Non-pigmented ciliary epithelial cell (primary cell): ENCODE measurements at places on chromosomes 11 and 22.
A peak's percentile ranks its signal among the peaks of the same experiment; 100 is the strongest.

DNA sequence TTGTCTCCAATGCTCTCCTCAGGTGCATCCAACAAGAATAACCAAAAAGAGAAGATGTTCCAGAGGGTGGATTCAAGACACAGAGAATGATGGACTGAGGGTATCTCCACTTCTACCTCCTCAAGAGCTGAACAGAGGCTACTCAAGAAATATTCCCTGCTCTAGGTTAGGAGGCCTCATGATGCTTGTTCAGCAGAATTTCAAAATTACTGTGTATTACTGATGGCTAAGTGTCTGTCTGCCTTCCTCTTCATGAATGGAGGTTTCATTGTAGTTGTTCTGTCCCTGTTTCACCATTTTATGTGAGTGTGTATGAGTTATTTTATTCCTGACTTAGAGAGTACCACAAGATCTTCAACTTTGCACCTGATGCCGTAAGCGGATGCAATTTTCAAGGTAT, 76.8 kb downstream of the JRKL start:
- no peak for DNase-seq

- DNase-seq = no peak
Observed at GRCh38 chr11:13256216-13256615, 21.4 kb upstream of the BMAL1 start.

DNA sequence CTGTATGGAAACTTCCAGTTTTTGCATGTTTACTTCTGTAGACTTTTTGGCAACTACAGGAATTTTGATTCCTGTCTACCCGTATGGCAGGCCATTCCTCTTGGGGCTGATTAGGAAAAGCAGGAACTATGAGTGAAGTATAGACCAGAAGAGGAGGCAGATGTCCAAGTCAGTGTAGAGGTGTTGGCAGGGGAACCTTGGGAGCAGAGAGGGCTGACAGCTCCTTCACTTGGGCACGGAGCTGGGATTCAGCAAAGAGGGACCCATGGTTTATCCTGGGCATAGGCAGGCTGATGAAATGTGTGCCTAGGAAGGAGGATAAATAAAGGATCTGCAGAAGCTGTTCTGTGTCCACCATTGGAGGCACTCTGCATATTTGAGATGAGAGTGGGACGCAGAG, 33.1 kb downstream of the TREH start:
- DNase-seq = no peak

DNA sequence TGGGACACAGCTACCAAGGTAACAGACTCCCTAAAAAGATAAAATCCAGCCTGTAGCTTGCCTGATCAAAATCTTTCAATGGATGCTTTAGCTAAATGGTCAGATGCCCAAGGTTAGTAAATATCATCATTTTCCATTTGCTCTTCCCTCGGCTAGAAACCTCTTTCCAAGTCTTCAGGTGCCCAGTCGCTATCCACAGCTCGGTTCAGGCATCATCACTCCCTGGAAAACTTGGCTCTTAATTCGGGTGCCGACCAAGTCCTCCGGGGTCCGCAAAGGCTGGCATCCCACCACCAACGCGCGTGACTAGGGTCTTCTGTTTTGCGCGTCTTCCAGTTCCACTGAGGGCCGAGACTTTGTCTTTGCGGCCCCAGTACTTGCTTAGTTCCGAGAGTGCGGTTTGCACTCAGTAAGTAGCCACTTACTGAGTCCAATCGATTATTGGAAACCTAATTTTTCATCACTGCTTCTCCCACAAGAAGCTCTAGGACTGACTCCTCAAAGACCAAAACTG, 44.3 kb downstream of the OR4D9 start:
- no peak for DNase-seq

DNA sequence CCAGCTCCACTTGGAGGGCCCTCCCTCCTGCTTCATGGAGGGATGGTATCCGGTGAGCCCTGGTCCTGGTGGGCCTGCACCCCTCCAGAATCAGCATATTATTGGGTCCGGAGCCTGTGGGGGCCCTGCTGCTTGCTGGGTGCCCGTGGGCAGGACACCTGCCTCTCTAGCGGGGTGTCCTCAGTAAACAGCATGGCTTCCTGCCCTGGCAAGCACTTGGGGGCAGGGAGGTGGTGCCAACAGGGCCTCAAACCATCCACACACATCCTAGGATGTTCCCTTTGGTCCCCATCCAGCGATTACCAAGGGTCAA, 108.3 kb downstream of the CTTN start:
- DNase-seq = no peak

DNA sequence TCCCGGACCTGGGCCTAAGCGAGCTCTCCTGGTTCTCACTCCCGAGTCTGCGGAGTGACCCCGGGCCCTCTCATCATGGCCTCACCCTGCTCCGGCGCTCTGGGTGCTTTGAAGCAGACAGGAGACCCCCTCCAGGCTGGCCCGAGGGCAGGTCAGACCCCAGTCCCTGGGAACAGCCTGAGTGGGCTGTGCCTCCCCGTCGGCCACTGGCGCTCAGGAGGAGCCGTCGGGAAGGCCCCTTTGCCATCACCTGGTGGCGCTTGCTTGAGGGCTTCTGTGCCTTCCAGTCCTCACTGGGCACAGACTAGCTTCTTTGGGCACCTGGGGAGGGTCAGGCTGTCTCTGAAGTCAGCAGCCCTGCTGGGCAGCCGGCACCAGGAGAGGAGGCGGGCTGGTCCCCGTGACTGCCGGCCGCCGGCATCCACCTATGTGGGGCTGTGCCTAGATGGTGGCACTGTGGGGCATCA, 6.7 kb downstream of the BRSK2 start:
- no peak for DNase-seq

- no peak for DNase-seq
Observed at GRCh38 chr11:92830377-92831155, 138.9 kb upstream of the MTNR1B start.

- DNase-seq = no peak
Observed at GRCh38 chr22:33723915-33724314, 196.4 kb downstream of the LARGE1 start.

DNA sequence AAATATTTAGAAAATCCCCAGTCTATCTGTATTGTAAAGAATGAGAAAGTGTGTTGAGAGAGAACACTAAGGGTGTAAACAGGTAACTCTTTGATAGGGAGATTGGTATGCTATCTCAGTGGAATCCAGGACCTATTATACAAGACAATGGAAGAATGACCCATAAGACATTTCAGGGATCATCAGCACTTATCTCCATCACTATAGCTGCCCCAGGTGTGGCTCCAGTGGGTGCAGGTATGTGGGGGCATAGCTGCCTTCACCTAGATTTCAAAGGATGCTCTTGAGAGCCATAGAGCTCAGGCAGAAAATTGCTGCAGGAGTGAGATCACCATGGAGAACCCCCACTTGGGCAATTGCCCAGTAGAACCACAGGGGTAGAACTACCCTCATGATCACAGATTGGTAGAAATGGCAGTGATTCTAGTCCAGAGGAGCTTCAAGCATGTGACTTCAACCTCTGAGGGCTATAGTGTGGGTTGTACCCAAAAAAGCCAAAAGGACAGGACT, 252.3 kb upstream of the TBCEL start:
- DNase-seq = no peak

DNA sequence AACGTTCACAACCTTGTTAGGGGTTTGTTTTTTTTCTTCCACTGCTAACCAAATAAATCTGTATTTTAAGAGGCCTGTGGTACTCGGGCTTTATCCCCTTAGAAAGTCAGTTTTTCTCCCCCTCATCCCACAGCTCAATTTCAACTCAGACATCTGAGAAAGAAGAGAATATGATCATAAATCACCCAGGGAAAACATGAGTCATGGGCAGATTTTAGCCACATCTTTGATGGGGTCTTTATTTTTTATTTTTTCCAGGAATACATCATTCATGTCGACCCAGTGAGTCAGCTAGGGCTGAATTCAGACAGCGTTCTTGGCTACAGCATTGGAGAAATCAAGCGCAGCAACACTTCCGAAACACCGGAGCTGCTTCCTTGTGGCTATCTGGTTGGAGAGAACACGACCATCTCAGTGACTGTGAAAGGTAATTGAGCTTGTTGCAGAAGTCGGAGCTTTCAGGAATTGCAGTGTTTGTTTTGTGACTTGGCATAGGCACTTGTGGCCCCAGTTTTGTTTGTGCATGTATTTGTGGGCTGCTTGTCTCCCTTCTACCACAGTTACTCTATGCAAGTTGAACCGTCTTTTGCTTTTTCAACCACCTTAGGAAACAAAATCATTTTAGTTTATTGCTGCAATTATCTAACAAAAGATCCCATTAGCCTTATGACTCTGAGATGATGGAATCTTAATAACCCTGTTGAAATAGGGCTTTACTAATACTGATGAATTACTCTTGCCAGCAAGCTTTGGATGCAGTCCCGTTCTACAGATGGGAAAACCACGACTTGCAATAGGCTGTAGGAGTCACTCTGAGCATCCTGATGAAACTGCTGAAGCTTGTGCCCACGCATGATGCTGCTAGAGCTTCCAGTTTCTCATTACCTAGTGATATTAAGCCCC, 62.7 kb downstream of the DBX1 start:
- DNase-seq = peak; percentile 83

DNA sequence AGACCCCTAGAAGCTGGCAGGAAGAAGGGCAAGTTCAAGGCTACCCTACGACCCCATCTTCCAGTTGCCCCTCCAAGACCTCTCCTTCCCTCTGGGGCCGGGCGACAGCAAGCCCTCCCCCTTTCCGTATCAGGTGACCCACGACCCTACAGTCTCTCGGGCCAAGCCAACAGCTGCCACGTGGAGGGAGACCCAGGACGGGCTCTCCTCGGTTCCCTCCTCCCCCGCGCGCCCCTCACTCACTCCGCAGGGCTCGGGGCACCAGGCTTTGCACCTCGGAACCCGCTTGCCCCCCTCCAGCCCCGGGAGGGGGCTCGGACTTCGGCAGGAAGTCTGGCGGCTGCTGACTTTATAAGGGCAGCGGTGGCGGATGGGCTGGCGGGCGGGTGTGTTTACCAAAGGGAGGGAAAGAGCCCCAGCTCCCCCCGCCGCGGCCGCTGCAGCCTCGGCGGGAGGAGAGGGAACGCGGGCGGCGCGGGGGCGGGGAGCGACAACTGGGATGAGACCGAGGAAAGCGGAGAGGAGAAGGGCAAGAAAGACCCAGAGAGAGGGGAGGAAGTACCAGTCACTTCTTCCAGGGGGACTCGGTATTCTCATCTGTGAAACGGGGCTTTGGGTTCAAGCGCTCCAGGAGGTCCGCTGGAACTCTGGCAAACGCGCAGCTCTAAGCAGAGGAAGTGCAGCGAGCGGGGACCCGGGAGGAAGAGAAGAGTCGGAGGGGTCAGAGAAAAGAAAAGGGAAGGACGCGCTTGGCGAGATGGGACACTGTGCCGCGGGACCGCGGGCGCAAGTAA, 767 bp downstream of the SLC43A1 start:
- DNase-seq = no peak

- no peak for DNase-seq
Observed at GRCh38 chr22:27747396-27748221, 53.9 kb downstream of the MN1 start.

- no peak for DNase-seq
Observed at GRCh38 chr11:34330653-34331052, 27.2 kb downstream of the ABTB2 start.

DNA sequence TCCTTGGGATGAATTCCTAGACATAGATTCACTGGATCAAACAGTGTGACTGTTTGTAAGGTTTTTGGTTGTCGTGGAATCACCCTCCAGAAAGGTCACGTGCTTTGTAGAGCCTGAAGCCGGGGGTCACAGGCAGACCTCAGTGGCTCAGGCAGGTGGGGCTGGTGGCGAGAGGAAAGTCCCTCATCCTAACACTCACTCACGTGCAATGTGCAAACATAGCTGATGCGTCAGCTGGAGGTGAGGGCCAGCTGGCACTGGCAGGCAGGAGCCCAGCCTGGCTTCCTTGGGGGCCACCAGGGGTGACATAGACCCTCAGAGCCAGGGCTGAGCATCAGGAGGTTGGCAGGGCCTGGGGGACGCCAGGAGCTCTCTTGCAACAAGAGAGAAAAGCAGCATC, 90.0 kb downstream of the ARHGAP8 start:
- DNase-seq = no peak

- no peak for DNase-seq
Observed at GRCh38 chr11:69459848-69460539, 21.5 kb upstream of the LINC01488 start.

DNA sequence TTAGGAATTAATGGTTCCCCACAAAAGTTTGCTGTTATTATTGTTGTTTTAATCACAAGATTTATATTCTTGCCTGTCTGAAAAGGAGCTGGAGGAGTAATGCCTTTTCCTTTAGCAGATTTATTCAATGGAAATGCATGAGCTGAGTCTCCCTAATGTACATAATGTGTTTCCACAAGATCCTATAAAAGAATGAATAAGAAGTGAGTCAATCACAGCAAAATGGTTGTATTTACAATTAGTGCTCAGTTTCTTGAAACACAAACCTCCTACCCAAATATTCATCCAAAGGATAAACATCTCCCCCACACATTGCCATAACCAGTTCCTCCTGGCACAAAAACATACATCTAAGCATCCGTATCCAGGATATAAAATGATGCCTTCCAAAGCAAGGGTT, 33.3 kb downstream of the ME3 start:
- DNase-seq = no peak

DNA sequence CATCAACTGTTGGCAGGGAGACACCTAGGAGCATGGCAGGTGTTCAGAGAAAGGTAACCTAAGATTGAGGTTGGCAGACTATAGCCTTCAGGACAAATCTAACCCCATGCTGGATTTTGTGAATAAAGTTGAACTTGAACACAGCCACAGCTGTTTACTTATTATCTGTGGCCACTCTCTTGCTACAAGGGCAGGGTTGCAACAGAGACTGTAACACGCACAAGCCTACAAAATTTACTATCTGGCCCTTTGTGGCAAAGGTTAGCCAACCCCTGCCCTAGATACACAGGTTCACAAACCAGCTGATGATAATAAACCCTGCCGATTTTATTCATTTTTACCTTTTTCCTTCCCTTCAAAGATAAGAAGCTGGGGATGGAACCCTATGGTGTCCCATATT, 2.5 kb downstream of the THYN1 start:
- DNase-seq = no peak

- no peak for DNase-seq
Observed at GRCh38 chr22:19959043-19959586, 17.5 kb upstream of the TXNRD2 start.

DNA sequence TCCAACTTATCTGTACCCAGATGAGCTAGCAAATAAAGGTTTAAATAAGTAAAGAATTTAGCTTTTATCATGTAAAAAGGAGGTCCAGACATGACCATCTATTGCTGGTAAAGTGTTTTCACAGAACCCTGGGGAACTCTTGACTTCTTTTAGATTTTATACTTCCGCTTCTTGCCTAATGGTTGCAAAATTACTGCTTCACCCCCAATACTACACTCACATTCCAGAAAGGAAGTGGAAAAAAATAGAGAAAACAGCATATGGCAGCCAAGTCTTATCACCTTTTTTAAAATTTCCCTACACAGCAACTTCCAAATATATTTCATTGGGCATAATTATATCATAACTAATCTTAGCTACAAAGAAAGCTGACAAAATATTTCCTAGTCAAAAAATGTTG, 12.1 kb downstream of the BBOX1 start:
- DNase-seq = no peak

- no peak for DNase-seq
Observed at GRCh38 chr11:72271980-72272379, 28.0 kb upstream of the PHOX2A start.

- DNase-seq = no peak
Observed at GRCh38 chr22:19902245-19902715, 39.3 kb upstream of the COMT start.

GRCh38 chr22:46649141-46650077, 29.2 kb downstream of the GRAMD4 start:
- no peak for DNase-seq
